ENCODE measurements at places on chromosomes 5 and 9.
A peak's percentile ranks its signal among the peaks of the same experiment; 100 is the strongest.

DNA sequence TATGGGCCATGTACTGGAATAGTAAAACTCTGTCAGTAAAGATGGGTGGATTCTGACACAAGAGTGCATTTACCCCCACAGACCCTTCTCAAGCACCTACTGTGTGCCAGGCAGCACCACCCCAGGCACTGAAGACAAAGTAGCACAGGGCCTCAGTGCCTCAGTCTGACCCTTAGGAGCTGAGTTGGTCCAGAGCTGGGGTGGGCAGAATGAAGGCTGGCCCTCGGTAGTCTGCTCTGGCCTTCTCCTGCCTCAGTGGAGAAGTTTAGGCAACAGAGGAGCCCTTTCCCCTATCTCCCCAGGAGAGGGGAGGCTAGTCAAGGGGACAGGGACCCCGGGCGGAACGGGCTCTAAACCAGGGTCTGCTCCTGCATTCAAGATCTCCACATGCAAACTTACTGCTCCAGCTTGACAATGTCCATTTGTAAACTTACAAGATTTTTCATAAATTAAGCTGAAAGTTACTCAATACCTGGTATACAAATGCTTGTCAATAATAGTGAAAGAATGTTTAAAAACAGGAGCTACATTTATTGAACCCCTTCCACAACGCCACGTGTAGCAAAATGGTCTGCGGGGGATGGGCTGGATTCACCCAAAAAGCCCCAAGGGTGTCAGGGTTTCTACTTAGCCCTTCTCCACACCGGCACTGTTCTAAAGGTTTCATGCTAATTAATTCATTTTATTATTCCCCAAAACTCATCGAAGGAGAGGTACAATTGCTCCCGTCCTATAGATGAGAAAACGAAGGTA lies 1.5 kb downstream of the VDAC1 start:
- DNase-seq: no peak

GRCh38 chr9:120985819-120986222 lies 59.2 kb upstream of the TRAF1 start:
- no peak for DNase-seq

DNA sequence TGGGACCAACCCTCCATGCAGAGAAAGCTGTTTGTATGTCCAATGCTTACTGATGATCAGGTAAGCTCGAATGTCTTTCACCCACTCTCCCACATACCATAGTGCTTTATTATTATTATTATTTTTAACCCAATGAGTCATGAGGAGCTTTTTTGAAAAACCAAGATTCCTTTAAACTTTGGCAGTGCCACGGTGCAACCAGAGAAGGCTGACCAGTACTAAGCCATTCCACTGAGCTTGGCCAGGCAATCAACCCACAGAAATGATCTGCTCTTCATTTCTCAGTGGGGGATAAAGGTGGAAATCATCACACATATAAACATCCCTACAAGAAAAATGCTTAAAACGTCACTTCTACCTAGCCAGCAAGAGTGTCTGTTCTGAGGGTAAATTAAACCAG lies 35.5 kb downstream of the JAKMIP2 start:
- DNase-seq: no peak

DNA sequence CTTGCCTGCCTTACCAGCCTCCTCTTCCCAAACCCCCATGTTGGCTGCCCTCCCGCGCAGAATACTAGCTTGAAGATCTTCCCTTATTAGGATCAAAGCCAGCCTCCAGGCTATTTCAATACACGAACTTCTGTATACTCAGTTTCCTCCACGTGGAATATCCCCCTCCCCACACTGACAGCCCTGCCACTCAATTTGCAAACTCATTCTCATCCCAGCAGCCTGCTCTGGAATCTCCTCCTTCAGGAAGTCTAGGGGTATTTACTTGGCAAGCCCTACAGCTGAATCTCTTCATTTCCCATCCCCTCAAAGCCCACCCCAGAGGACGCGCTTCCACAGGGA lies 157.0 kb upstream of the SMIM23 start:
- no peak for DNase-seq

DNA sequence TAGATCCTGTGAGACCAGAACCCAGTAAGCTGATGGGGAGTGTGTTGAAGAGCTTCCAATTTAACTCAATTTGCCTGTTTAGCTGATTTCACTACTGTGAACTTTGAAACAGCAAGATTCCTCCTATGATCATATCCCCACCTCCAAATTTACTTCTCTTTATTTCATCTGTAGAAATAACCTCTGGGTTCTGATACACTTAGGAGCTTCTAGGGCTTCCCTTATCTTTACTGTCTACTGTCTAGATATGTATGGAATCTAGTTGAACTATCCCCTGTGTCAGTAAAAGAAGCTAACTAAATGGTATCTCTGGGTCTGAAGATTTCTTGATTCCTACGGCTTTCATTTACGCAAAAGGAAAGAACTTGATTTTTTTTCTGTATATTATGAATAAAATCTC lies 116.8 kb downstream of the GCNT1 start:
- DNase-seq: no peak

- DNase-seq: no peak
Measured at GRCh38 chr9:85321561-85321960, 420.2 kb downstream of the AGTPBP1 start.

GRCh38 chr9:136793086-136793946 lies 2.2 kb downstream of the TMEM141 start:
- DNase-seq: no peak

- peak; percentile 88 for DNase-seq
Measured at GRCh38 chr5:188488-189481, 2.5 kb upstream of the LRRC14B start.

- DNase-seq: no peak
Measured at GRCh38 chr9:79573412-79573923, 1.7 kb downstream of the TLE4 start.

DNA sequence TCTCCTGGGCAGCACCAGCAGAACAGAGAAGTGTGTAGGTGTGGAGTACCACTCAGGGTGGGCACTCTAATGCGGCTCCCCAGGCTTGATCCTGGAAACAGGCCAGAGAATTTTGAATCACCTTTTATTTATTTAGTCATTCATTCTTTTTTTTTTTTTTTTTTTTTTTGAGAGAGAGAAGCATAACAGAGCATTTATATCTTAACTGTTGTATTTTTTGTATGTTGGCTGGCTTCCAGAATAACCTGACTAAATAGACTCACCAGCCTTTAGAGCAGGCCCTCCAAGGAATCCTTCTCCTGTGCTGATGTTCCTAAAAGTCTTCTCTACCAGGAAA lies 153.4 kb downstream of the PIK3R1 start:
- no peak for DNase-seq

DNA sequence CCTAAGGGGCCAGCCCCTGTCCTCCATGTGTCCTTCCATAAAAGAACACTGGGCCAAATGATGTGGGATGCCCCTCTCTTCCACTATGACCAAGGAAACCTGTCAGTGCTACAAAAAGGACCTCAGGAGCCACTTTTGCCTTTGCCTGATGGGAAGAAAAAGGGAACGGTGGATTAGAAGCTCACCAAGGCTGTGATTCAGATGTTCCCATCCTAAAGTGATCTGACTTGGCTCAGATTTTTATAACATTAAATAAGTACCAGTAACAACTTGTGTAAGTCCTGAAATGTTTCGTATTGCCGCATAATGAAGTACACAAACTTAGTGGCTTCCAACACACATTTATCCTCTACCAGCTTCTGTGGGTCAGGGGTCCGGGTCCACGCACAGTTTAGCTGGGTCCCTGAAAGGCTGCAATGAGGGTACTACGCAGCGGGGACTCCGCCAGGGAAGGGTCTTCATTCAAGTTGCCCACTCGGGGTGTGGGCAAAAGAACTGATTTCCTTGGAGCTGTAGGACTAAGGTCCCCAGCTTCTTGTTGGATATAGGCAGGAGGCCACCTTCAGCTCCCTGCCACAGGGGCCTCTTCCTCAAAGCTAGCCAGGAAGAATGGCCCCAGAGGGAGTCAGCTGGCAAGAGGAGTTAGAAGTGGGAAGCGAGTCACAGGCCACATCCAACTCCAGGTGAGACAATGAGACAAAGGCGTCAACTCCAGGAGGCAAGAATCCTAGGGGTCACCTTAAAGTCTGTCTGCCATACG lies 60.4 kb downstream of the RAPGEF1 start:
- DNase-seq: no peak

- DNase-seq: no peak
Measured at GRCh38 chr5:101687349-101687985, 608.6 kb downstream of the SLCO4C1 start.

- DNase-seq: no peak
Measured at GRCh38 chr5:63306909-63307308, 655.3 kb downstream of the HTR1A start.

- no peak for DNase-seq
Measured at GRCh38 chr9:112352209-112352608, 18.8 kb upstream of the PTBP3 start.

DNA sequence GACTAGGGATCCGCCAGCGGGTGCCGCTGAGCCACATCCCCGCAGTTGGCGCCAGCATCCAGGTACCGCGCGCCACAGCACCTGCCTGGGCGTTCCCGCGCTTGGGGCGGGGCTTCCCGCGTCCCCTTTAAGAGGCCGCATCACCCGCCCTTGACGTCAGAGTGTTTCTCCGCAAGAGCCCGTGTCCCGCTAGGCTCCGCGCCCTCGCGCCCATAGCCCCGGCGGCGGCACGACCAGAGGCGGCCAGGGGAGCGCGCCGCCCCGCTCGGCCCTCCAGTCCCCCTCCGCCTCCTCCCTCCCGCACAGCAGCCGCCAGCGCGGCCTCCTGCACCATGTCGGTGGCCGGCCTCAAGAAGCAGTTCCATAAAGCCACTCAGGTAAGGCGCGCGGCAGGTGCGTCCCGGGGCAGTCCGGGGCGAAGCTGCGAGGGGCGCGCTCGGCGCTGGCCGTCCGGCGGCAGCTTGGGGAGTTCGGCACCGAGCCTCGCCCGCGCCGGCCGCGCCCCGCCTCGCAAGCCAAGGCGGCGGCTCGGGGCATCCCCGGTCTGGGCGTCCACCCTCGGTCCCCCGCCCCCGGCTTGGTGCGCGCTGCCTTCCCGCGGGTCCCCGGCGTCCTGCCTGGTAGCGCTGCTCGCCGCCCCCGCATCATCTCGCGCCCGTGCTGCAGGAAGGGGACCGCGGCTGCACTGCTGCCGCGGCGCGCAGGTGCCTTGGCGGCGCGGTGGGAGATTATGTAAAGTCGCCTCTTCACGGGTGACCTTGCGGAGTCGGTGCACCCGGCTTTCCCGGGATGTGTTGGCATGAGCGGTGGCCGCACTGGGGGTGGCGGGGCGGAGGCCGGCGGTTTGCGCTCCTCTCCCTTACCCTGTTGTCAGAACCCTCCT lies at the start of gene SH3GL2:
Gene SH3GL2 (plus strand): TSS at position 156 of the 883 bp plus-strand sequence.
- peak; percentile 30 for DNase-seq

GRCh38 chr9:96015876-96016686 lies 140.6 kb downstream of the ERCC6L2 start:
- DNase-seq: no peak

- peak; percentile 73 for DNase-seq
Measured at GRCh38 chr5:57692582-57693487, 210.2 kb upstream of the ACTBL2 start.

- no peak for DNase-seq
Measured at GRCh38 chr5:119322948-119323537, 32.8 kb upstream of the TNFAIP8 start.

DNA sequence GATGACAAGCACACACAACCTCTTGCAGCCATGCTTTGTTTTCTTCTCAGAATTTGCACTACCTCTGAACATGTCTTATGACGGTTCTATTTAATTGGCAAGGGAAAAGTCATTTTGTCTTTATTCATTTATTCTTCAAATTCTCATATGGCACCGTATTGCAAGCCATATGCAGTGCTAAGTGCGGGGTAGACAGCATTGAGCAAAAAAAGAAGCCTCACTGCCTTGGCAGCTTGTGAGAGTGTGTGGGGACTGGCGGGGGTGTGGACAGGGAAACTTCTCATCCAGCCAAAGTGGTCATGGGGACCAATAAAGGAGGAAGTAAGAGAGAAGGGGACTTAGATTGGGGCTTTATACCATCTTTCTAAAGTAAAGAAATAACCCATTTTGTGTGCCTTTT lies 160.0 kb downstream of the CDH12 start:
- no peak for DNase-seq

DNA sequence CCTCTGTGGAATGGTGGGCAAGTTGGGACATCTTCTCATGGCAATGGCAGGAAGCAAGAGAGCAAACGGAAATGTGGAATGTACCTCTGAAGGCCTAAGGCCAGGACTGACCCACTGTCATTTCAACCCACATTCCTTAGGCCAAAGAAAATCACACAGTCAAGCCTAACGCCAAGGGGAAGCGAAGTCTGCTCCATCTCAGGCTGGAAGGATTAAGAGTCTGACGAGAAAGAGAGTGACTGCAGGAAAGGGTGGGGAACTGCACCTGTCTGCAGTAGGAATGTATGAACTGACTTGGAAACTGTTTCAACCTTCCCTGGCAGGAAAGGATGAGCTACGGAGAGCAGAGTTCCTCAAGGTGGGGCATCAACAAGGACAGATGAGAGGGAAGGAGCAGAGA lies 90.2 kb upstream of the TAS2R1 start:
- no peak for DNase-seq

- DNase-seq: no peak
Measured at GRCh38 chr5:51404255-51404654, 21.0 kb downstream of the ISL1 start.

- no peak for DNase-seq
Measured at GRCh38 chr9:70347046-70347445, 67.4 kb downstream of the KLF9 start.

GRCh38 chr5:72237415-72237814 lies 82.6 kb downstream of the MRPS27 start:
- DNase-seq: no peak

DNA sequence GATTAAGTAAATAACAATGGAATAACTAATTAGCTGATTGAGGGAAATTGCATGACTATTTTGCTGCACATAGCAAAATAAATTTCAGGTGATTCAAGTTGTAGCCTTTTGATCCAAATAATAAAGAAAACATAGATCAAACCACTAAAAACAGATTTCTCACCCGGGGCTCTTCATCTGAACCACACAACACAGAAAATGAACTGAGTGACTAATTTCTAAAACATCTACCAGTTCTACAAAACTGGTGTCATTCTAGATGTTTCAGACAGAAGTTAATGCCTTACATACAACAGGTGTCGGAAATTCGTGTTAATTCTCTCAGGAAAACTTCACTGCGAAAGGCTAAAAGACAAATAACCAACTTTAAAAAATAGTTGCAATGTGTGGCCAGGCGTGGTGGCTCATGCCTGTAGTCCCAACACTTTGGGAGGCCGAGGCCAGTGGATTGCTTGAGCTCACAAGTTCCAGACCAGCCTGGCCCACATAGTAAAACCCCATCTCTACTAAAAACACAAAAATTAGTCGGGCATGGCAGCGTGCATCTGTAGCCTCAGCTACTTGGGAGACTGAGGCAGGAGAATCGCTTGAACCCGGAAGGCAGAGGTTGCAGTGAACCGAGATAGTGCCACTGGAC lies 6.9 kb downstream of the PROP1 start:
- no peak for DNase-seq

DNA sequence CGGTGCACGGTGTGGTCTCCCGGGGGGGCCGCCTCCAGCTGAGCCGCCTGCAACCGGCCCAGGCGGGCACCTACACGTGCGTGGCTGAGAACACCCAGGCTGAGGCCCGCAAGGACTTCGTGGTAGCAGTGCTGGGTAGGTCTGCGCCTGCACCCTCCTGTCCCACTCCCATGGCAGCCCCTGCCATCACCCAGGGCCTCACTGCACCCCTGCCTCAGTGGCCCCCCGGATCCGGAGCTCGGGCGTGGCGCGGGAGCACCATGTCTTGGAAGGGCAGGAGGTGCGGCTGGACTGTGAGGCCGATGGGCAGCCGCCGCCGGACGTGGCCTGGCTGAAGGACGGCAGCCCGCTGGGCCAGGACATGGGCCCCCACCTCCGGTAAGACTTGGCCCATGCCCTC lies 53.8 kb upstream of the ASS1 start:
- no peak for DNase-seq

Data from Caco-2 (cell line).